ENCODE measurements at places on chromosomes 3 and 15. TPM values are rescaled to one million over a fixed set of nuclear protein-coding genes. Genes with fewer than 3 reads are reported as not detected.

The ZNF502 gene
- 4.0 TPM for total RNA-seq

GRCh38 chr3:60594025-60594424 is 657.2 kb downstream of the FHIT start:
- H3K27ac ChIP-seq = no peak overlapping the region
- H3K27me3 ChIP-seq = peaks cover 4% of the 10 kb centered on the region
- no peaks in the 10 kb centered on the region for H3K36me3 ChIP-seq
- H3K4me3 ChIP-seq = no peak overlapping the region
- no peak for DNase-seq
- H3K4me1 ChIP-seq = peaks cover 7% of the 10 kb centered on the region

GRCh38 chr3:187064210-187065115 is 74.8 kb downstream of the RPL39L start:
- no peaks in the 10 kb centered on the region for H3K36me3 ChIP-seq
- H3K4me3 ChIP-seq = no peak overlapping the region
- no peak overlapping the region for H3K27ac ChIP-seq
- H3K4me1 ChIP-seq = peaks cover 13% of the 10 kb centered on the region
- H3K27me3 ChIP-seq = no peaks in the 10 kb centered on the region

The PDE8A gene
- 38.3 TPM for total RNA-seq

DNA sequence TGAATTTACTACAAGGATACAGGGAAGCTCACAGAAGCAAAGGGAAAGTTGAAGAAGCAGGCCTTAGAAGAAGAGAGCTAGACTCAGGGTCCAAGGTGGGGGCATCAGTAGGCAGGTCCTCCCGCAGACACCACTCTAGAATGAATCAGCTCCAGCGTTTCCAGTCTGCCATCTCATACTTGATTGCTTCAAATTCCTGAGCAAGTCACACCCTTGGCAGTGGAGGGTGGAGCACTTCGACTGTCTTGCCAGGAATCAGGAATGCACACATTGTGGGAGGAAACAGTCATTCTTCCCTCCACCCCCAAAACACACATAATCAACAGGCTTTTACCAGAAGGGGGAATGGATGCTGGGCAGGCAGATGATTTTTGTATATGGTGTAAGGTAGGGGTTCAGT is 78.5 kb downstream of the CHCHD6 start:
- H3K36me3 ChIP-seq = no peaks in the 10 kb centered on the region
- peaks cover 40% of the 10 kb centered on the region for H3K4me1 ChIP-seq
- H3K27me3 ChIP-seq = no peaks in the 10 kb centered on the region
- H3K4me3 ChIP-seq = peak overlapping the region; percentile 41
- peak overlapping the region; percentile 96 for H3K27ac ChIP-seq

DNA sequence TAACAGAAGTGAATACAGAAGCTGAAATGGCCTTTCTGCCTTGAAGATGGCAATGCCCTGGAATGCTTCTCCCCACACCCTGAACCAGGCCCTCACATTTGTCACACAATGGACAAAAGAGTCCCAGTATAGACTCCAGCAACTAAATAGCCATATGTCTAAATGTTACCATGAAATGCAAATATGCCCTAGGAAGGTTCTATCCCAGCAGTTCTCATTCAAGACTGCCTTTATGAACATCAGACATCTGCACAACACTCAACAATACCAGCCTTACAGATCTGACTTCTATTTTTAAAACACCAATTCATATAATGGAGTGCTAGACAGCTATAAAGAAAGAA is 7.9 kb downstream of the ITGB5 start:
- peaks cover 5% of the 10 kb centered on the region for H3K36me3 ChIP-seq
- peaks cover 65% of the 10 kb centered on the region for H3K4me1 ChIP-seq
- DNase-seq = no peak
- peak overlapping the region; percentile 81 for H3K27ac ChIP-seq
- H3K27me3 ChIP-seq = no peaks in the 10 kb centered on the region
- peak overlapping the region; percentile 8 for H3K4me3 ChIP-seq

- no peaks in the 10 kb centered on the region for H3K4me1 ChIP-seq
- H3K27me3 ChIP-seq = no peaks in the 10 kb centered on the region
- no peak overlapping the region for H3K27ac ChIP-seq
- DNase-seq = no peak
- H3K36me3 ChIP-seq = no peaks in the 10 kb centered on the region
Observed at GRCh38 chr3:156997351-156997750, 162.6 kb downstream of the CCNL1 start.

DNA sequence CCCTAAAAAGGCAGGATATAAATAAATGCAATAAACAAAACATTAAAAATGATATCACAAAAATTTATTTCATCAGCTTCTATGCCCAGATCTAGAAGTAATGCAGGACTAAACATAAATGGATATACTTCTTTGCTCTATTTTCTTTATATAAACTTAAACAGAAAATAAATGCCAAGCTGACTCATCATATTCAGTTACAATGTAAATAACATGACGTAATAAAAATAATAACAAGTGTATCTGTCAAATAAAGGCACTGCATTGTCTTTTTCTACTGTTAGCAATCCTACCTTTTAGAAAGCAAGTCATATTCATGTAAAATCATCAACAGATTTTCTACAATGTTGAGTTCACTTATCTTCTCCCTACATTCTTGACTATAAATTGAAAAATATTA is 61.6 kb downstream of the NEK10 start:
- H3K4me1 ChIP-seq = peaks cover 24% of the 10 kb centered on the region
- no peak for DNase-seq
- no peak overlapping the region for H3K4me3 ChIP-seq
- no peak overlapping the region for H3K27ac ChIP-seq
- no peaks in the 10 kb centered on the region for H3K27me3 ChIP-seq
- H3K36me3 ChIP-seq = peaks cover 20% of the 10 kb centered on the region

- no peak overlapping the region for H3K27ac ChIP-seq
- peaks cover 6% of the 10 kb centered on the region for H3K4me1 ChIP-seq
- H3K27me3 ChIP-seq = peaks cover 17% of the 10 kb centered on the region
- H3K36me3 ChIP-seq = no peaks in the 10 kb centered on the region
- no peak overlapping the region for H3K4me3 ChIP-seq
Observed at GRCh38 chr15:41980654-41981323, 8.4 kb upstream of the EHD4 start.

The CD200R1 gene
- total RNA-seq = under 0.01 TPM

The GOLGA8F gene
- total RNA-seq = under 0.01 TPM

GRCh38 chr3:159892801-159893200 is 95.8 kb upstream of the IL12A start:
- no peak for DNase-seq
- H3K27me3 ChIP-seq = no peaks in the 10 kb centered on the region
- H3K36me3 ChIP-seq = peaks cover 30% of the 10 kb centered on the region

- DNase-seq = peak; percentile 73
- H3K4me1 ChIP-seq = peaks cover 23% of the 10 kb centered on the region
- H3K36me3 ChIP-seq = no peaks in the 10 kb centered on the region
- H3K4me3 ChIP-seq = no peak overlapping the region
Observed at GRCh38 chr3:189355481-189356201, 183.9 kb downstream of the TPRG1 start.

- DNase-seq = no peak
- H3K4me1 ChIP-seq = peaks cover 61% of the 10 kb centered on the region
- H3K4me3 ChIP-seq = no peak overlapping the region
- no peaks in the 10 kb centered on the region for H3K27me3 ChIP-seq
Observed at GRCh38 chr3:55169161-55169560, 241.3 kb upstream of the LRTM1 start.

- no peak for DNase-seq
- H3K27ac ChIP-seq = no peak overlapping the region
- no peaks in the 10 kb centered on the region for H3K36me3 ChIP-seq
- H3K4me1 ChIP-seq = no peaks in the 10 kb centered on the region
- H3K27me3 ChIP-seq = no peaks in the 10 kb centered on the region
Observed at GRCh38 chr15:94080416-94080815, 150.9 kb upstream of the MCTP2 start.

GRCh38 chr3:11532931-11533391 is 110.8 kb downstream of the VGLL4 start:
- no peaks in the 10 kb centered on the region for H3K27me3 ChIP-seq
- peaks cover 39% of the 10 kb centered on the region for H3K4me1 ChIP-seq
- no peak overlapping the region for H3K4me3 ChIP-seq
- H3K27ac ChIP-seq = peak overlapping the region; percentile 57

DNA sequence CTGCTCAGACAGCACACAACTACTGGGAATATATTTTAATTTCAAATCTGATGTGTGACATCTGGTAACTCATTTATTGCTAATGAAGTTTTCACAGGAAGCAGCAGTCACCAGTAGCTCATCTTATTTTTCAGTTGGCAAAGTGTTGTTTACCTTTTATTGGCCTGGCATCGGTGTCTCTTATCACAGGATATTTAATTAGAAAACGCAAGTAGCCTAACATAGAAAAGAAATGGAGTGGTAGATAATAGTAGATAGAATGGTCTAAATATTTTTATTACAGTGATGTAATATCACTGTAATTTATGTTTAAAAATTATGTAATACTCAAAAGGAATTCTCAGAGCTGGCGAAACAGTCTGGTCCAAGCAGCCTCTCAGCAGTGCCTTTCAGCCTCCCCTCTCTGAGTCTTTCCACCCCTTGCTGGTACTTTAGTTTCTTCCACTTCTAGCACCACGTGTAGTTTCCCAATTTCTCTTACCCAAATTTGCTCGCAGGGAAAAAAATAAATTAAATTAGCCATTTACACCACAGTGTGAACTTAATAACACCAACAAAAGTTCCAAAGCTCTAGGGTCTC is 31.9 kb downstream of the AGTR1 start:
- no peak overlapping the region for H3K27ac ChIP-seq
- no peak overlapping the region for H3K4me3 ChIP-seq
- no peaks in the 10 kb centered on the region for H3K27me3 ChIP-seq
- H3K36me3 ChIP-seq = no peaks in the 10 kb centered on the region
- no peak for DNase-seq

The GUCA1C gene
- total RNA-seq = not detected

DNA sequence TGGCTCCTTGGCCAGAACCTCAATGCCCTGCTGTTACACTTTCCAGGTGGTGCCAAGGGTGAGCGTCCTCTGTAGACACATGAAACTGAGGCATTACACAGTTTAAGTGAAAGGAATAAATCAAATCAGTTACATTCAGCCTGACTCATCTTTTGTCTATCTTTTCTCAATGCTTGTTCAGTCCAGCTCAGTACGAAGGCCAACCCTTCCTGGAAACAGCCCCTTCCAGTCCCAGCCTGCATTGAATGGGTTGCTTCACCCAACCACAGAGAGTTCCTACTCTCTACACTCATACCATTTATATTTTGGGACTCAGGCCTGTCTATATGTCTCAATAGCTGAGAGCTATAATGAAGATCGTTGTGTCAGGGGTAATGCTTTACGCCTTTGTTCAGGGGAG is 363.6 kb downstream of the RORA start:
- no peaks in the 10 kb centered on the region for H3K27me3 ChIP-seq
- H3K4me1 ChIP-seq = peaks cover 12% of the 10 kb centered on the region
- peak; percentile 29 for DNase-seq
- H3K36me3 ChIP-seq = no peaks in the 10 kb centered on the region
- no peak overlapping the region for H3K27ac ChIP-seq
- H3K4me3 ChIP-seq = no peak overlapping the region

The SLC51B gene
- not detected for total RNA-seq

- no peak for DNase-seq
- H3K4me1 ChIP-seq = peaks cover 27% of the 10 kb centered on the region
- H3K27me3 ChIP-seq = no peaks in the 10 kb centered on the region
- H3K27ac ChIP-seq = peak overlapping the region; percentile 68
- H3K36me3 ChIP-seq = peaks cover 36% of the 10 kb centered on the region
Observed at GRCh38 chr15:90955624-90956273, 1.1 kb downstream of the RCCD1 start.

- peak; percentile 31 for DNase-seq
- no peaks in the 10 kb centered on the region for H3K36me3 ChIP-seq
- H3K27ac ChIP-seq = no peak overlapping the region
- no peak overlapping the region for H3K4me3 ChIP-seq
- H3K27me3 ChIP-seq = peaks cover 13% of the 10 kb centered on the region
- H3K4me1 ChIP-seq = no peaks in the 10 kb centered on the region
Observed at GRCh38 chr3:108295421-108296175, 750 bp upstream of the HHLA2 start.

DNA sequence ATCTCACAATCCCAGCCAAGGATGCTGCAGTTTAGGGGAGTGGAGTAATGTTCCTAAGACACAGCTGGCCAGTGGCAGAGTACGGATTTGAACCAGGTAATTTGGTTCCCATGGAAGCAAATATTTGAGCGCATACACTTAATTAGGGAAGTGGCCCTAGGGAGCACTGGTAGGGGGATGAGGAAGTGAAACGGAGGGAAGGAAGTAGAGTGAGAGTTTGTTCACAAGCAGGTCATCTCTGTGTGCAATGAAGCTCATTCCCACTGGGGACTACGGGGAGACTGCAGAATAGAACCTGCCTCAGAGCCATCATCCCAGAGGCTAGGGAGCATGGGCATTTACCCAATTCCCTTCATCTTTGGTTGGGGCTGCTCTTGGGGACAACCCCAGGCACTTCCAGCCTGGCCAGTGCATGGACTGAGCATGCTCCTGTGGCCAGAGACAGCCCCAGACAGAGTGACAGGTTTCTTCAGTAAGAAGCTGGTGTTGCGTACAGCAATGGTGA is 317.2 kb upstream of the PROK2 start:
- no peak overlapping the region for H3K4me3 ChIP-seq
- H3K27ac ChIP-seq = no peak overlapping the region
- no peak for DNase-seq
- peaks cover 16% of the 10 kb centered on the region for H3K4me1 ChIP-seq
- no peaks in the 10 kb centered on the region for H3K36me3 ChIP-seq
- H3K27me3 ChIP-seq = peaks cover 28% of the 10 kb centered on the region

GRCh38 chr3:161117646-161118045 is 12.5 kb upstream of the B3GALNT1 start:
- no peak overlapping the region for H3K4me3 ChIP-seq
- no peak for DNase-seq
- no peaks in the 10 kb centered on the region for H3K27me3 ChIP-seq

GRCh38 chr3:155807823-155808222 is 1.7 kb upstream of the C3orf33 start:
- no peak for DNase-seq
- H3K36me3 ChIP-seq = no peaks in the 10 kb centered on the region
- peaks cover 4% of the 10 kb centered on the region for H3K4me1 ChIP-seq
- H3K27me3 ChIP-seq = no peaks in the 10 kb centered on the region

The CPEB1 gene
- total RNA-seq = 29.2 TPM

GRCh38 chr3:36366308-36366707 is 14.0 kb upstream of the STAC start:
- H3K4me3 ChIP-seq = no peak overlapping the region
- no peaks in the 10 kb centered on the region for H3K4me1 ChIP-seq
- no peak for DNase-seq
- H3K36me3 ChIP-seq = no peaks in the 10 kb centered on the region
- peaks cover 2% of the 10 kb centered on the region for H3K27me3 ChIP-seq
- no peak overlapping the region for H3K27ac ChIP-seq

The TRIM42 gene
- not detected for total RNA-seq

Data from osteoblast (primary cell).